ENCODE measurements at places on chromosomes 7 and 10. TPM values are rescaled to one million over a fixed set of nuclear protein-coding genes. Genes with fewer than 3 reads are reported as not detected.

Gene MOGAT3
- total RNA-seq, result not detected

Gene ICA1
- total RNA-seq, result 8.9 TPM

Gene ZNF32
- total RNA-seq, result 50.1 TPM

Gene TUBB8
- not detected for total RNA-seq

Gene FAM25G
- total RNA-seq, result not detected

Gene FAM25A
- total RNA-seq, result not detected

Gene ZPBP
- total RNA-seq, result not detected

Gene NDUFB2
- total RNA-seq, result 38.1 TPM

Gene TMED4
- total RNA-seq, result 107 TPM

Gene GSTO2
- total RNA-seq, result not detected

Gene ZNF425
- 5.2 TPM for total RNA-seq

Gene BTBD16
- not detected for total RNA-seq

Gene PON1
- not detected for total RNA-seq

Gene PGAM2
- 618 TPM for total RNA-seq

Gene SLC16A12
- 1.6 TPM for total RNA-seq

Gene TMEM273
- 6.8 TPM for total RNA-seq

Gene PIP4K2A
- 24.0 TPM for total RNA-seq

Gene SFXN2
- total RNA-seq, result 4.2 TPM

Gene NAT16
- total RNA-seq, result not detected

Gene CTAGE6
- 2.1 TPM for total RNA-seq

Gene PRR15
- not detected for total RNA-seq

Gene NEUROD6
- total RNA-seq, result not detected

Gene ZKSCAN1
- total RNA-seq, result 32.9 TPM

Gene SLC18A3
- total RNA-seq, result not detected

Gene PLXDC2
- total RNA-seq, result 23.0 TPM

Gene CDHR1
- total RNA-seq, result under 0.01 TPM

Gene EVX1
- total RNA-seq, result not detected

Gene STEAP4
- total RNA-seq, result 3.7 TPM

Gene GPR37
- 20.9 TPM for total RNA-seq

Gene VIPR2
- total RNA-seq, result 6.3 TPM

Gene AKR1C4
- not detected for total RNA-seq

Gene SMKR1
- not detected for total RNA-seq

Gene TMEM168
- total RNA-seq, result 20.4 TPM

Gene GTF2IRD2
- 36.0 TPM for total RNA-seq

Gene SRI
- total RNA-seq, result 43.3 TPM

Gene PLCE1
- 29.2 TPM for total RNA-seq

Gene RGR
- total RNA-seq, result 13.6 TPM

Gene VWDE
- total RNA-seq, result 0.52 TPM

Gene LRRC18
- under 0.01 TPM for total RNA-seq

Gene TMEM229A
- not detected for total RNA-seq

All from skeletal muscle tissue (tissue), 5 donors.